ENCODE measurements at places on chromosomes 1 and 21. TPM values are rescaled to one million over a fixed set of nuclear protein-coding genes. Genes with fewer than 3 reads are reported as not detected.

The SPEN gene
- total RNA-seq = 7.7 TPM

DNA sequence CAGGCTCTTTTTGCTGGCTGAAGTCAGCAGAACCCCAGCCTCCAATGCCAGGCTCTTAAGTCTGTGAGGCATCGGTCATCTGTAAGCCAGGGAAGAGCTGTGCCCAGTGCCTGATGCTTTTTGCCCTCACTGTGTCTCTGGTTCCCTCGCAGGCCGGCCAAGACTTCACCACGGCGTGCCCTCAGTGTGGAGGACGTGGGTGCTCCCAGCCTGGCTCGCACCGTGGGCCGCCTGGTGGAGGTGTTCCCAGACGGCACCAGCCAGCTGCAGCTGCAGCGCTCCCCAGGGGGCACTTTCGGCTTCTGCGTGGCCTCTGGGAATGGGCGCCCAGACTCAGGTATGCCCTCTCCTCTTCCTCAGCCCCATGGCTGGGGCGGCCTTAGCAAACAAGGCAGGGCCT lies 32.5 kb downstream of the KIAA1614 start:
- no peak for DNase-seq

- DNase-seq = no peak
These were observed 15.2 kb downstream of the PTTG1IP start for GRCh38 chr21:44858291-44858690.

DNA sequence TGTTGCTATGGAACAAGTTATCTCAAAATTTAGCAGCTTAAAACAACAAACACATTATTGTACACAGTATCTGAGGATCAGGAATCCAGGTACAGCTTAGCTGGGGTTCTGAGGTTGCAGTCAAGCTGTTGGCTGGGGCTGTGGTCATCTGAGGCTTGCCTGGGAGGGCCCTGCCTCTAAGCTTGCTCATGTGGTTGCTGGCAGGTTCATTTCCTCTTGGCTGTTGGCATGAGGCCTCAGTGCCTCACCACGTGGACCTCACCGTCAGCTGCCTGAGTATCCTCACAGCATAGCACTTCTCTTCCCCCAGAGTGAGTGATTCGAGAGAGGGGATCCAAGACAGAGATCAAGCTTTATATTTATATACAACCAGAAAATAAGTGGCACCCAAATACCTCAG lies 18.6 kb downstream of the NTPCR start:
- no peak for DNase-seq

All from LHCN-M2 (cell line).